ENCODE measurements at places on chromosomes 16 and 17.

GRCh38 chr17:61410141-61411010 lies 10.7 kb downstream of the TBX2 start:
- DNase-seq: no peak

DNA sequence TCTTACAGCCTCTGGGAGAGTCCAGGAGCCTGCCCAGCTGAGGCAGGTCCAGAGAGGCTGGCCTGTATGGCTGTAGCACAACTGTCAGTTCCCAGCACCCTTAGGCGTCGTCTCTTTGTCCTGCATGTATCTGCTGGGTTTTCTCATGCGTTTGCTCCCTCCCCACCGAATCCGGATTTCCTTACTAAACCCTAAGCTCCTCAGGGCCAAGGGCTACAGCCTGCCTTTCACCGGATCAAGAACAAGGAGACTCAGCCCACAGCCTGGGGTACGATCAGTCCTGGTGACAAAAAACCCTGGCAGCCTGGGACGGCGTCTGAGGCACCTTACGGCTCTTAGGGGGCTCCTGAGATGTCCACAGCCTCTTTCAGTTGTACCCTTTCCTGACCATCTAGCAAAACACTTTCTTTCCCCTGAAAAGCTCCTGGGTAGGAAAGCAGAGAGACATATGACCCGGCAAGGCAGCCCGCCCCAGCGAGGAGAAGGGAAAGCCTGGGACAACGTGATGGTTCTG lies 12.2 kb downstream of the HIC1 start:
- DNase-seq: no peak

- no peak for DNase-seq
Observed at GRCh38 chr17:18278867-18279266, 18.4 kb downstream of the MIEF2 start.

DNA sequence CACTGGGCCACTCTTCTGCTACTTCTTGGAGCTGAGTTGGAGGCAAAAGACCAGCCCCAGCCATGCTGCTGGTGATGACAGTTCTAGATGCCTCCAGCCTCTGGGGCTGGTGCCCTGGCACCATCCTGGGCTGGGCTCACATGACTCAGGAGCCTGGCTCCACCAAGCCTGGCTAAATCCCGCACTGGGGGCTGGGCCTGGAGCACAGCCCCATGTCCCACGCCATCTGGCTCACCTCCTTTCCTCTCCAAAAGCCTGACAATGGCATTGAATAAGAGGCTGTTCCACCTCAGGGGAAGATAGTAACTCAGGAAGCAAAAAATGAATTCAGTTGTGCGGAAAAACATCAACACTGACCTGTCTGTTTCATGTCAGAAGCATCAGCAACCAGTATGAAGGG lies 45.1 kb upstream of the MTSS2 start:
- DNase-seq: no peak

DNA sequence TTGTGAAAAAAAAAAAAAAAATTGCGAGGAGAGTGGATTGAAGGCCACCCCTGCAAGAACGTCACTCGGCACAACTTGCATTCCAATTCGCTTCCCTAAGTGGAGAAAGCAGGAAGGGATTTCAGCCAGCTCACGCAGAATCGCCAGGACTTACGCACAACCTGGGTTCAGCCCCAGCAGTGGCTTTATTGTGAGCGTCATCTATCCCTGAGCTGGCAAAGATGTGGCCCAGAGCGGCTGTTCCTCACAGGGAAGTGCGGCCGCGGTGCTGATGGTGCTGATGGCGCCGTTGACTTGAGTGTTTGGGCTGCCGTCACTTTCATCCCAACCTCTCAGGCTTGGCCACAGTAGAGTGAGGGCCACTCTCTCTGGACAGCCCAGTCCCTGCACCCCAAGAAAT lies 197.6 kb downstream of the NTN1 start:
- no peak for DNase-seq

GRCh38 chr17:45759761-45760160 lies 24.4 kb upstream of the CRHR1 start:
- DNase-seq: no peak

GRCh38 chr17:19928299-19928698 lies 49.3 kb downstream of the AKAP10 start:
- DNase-seq: no peak

DNA sequence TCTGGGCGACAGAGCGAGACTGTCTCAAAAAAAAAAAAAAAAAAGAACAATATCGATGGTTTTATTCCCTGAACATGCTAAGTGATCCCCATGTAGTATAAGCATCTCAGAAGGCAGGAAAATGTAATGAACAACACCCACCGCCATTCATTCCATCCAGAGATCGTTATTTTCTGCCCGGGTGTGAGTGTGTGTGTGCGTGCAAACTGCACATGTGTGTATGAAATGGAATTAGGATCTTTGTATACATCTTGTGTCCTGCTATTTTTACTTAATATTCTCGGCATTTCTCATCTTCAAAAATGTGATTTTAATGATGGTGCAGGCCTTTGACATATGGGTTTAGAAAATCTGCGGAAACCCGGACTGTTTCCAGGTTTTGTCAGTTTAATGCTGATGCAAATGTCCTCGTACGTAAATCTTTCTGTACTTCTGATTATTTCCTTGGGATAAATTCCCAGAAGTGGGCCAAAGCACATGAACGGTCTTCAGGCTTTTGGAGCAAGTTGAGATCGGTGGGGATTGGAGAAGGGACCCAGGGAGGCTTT lies 254.8 kb downstream of the SEC14L1 start:
- DNase-seq: no peak

DNA sequence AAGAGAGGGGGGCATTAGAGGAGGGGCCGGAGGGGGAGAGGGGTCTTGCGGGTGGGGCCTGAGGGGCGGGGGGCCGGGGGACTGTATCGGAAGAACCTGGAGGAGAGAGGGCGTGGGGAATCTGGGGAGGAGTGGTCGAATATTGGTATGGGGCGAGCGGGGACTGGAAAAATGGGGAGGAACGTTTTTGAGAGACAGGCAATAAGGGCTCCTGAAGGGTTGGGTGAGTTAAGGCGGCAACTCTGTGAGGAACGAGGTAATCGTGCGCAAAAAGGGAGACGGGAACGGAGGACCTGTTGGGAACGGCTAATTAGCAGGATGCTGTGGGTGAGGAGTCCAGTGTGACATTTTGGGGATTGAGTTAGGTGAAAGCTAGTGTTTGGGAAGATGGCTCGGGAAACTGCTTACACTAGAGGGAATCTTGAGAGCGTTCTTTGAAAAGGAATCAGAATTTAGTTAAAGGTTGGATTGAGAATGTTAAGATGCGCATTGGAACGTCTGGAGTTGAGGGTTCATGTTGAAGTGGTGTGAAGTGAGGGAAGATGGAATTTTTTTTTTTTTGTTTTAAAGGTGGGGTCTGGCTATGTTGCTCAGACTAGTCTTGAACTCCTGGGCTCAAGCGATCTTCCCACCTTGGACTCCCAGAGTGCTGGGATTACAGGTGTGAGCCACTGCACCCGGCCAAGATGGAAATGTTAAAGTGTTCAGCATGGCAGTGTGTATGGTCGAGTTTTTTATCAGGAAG lies 662 bp downstream of the WIPF2 start:
- peak; percentile 21 for DNase-seq

- peak; percentile 7 for DNase-seq
Observed at GRCh38 chr16:14097182-14097959, 26.3 kb downstream of the MRTFB start.

- no peak for DNase-seq
Observed at GRCh38 chr16:13961099-13961811, 41.3 kb downstream of the ERCC4 start.

DNA sequence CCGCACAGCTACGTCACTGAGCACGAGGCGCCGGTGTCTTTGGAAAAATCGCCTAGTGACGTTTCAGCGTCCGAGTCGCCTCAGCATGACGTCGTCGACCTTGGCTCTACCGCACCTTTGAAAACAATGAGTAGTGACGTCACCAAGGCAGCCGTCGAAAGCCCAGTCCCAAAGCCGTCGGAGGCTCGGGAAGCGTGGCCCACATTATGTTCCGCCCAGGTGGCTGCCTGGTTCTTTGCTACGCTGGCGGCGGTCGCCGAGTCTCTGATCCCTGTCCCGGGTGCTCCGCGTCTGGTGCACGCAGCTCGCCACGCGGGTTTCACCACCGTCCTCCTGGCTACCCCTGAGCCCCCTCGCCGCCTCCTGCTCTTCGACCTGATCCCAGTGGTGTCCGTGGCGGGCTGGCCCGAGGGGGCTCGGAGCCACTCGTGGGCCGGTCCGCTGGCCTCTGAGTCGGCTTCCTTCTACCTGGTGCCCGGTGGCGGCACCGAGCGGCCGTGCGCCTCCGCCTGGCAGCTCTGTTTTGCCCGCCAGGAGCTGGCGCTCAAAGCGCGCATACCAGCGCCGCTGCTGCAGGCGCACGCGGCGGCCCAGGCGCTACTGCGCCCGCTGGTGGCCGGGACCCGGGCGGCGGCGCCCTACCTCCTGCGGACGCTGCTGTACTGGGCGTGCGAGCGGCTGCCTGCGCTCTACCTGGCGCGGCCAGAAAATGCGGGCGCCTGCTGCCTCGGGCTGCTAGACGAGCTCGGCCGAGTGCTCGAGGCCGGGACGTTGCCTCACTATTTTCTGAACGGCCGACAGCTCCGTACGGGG lies 1.5 kb downstream of the TMEM102 start:
- DNase-seq: no peak

- DNase-seq: peak; percentile 46
Observed at GRCh38 chr17:15038656-15039055, 226.5 kb downstream of the PMP22 start.

DNA sequence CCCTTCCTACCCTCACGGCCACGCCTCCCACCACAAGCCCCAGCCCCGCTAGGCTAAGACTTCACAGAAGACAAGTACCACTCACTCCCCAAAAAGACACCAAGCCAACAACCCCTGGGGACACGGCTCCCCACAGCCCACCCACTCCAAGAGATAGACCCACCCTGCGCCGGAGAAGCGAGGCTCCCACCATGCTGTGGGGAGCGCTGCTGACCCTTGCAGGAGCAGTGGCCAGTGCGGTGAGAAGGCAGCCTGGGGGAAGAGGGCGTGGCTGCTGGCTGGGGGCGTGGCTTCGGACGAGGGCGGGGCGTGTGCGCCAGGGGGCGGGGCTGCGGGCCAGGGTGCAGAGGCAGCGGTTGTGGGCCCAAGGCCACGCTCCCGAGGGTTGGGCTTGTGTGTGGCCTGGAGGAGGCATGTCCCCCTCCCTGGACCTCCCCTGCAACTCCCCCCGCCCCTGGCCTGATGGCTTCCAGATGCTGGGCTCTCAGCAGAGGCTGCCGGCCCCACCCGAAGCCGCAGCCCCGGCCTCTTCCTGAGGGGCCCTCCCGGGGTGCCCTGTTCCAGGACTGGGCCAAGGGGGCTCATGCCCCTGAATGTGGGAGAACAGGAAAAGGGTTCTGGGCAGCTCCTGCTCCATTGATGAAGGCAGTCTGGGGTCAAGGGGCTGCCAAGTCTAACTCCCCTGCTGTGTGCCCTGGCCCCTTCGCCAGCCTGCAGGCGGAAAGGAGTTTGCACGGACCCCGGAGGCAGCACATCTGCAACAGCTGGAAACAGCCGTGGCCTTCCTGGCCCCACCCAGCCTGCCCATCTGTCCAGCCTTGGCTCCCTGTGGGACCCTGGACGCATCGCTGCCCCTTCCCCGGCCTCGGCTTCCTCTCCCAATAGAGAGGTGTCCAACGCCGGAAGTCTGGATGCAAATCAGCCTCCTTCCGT lies 9.1 kb downstream of the TFAP4 start:
- no peak for DNase-seq

DNA sequence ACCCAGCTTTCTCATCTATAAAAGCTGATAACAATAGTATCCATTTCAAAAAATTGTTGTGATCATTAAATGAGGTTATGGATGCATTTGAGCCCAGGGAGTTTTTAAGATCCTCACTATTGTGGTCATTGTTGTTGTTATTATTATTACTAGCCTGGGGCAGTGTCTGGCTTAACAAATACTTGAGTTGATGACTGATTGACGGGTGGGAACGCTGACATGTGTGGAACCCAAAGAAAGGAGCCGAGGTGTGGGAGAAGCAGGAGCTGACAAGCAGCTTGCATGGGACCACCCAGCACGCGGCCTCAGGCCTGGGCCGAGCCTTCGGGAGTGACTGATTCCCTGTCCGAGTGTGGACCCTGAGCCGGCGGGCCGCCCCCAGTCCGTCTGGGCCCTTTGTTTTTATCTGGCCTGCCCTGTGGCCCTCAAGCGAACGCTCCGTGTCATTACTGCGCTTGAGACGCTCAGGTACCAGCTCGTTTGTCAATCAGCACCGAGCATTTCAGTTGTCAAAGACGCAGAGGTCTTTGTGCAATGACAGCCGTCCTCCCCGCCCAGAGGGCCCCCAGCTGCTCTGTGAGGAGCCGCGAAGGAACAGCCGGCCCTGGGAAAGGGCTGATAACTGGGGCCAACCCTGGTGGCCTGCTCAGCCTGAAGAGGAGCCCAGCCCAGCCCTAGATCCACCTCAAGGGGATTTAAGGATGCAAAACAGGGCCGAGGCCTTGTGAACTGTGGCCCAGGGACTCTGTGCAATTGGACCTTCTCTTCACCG lies 132.9 kb upstream of the FOXF1 start:
- no peak for DNase-seq

DNA sequence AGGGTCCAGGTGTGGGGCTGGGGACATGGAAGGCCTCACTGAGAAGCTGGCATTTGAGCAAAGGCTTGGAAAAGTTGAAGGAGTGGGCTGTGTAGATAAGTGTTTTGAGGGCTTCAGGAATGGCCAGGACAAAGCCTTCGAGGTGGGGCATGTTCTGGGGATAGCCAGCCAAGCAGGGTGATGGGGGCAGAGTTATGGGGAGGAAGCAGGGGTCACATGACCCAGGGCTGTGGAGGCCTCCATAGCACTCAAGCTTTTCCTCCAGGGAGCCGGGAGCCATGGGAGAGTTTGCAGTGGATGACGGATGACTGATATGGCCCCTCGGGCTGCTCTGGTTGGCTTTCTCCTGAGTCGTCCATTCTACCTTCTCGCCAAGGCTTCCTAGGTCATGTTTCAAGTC lies 27.6 kb downstream of the PLCG2 start:
- no peak for DNase-seq

- no peak for DNase-seq
Observed at GRCh38 chr16:10103118-10103517, 79.1 kb downstream of the GRIN2A start.

DNA sequence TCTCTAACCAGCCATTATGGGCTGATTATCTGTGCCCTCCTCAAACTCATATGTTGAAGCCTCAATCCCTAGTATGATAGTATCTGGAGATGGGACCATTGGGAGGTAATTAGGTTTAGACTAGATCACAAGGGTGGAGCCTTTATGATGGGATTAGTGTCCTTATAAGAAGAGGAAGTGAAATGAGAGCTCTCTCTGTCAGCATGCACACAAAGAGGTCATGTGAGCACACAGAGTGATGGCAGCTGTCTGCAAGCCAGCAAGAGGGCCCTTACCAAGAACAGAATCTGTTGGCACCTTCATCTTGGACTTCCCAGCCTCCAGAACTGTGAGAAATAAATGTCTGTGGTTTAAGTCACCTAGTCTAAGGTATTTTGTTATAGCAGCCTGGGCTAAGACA lies 101.9 kb downstream of the PCTP start:
- no peak for DNase-seq

DNA sequence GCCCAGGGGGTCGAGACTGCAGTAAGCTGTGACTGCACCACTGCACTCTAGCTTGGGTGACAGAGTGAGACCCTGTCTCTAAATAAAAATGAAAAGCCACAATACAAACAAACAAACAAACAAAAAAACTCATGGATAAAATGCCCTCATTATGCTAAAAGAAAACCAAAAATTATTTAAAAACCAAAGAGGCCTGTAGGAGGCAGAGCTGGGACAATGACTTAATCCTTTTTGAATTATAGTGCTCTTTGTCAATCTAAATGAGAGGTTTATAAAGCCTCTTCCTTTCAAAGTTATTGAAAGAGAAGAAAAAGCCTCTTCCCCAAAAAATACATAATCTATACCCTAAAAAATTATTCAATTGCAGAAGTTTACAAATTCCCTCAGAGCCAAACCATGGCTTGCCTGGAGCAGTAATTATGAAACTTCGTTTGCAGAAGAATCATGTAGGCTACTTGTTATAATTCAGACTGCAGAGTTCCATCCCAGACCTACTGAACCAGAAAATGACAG lies 18.5 kb downstream of the CRLF3 start:
- no peak for DNase-seq
